ENCODE measurements at places on chromosomes 1 and 21.

- no peak for DNase-seq
Measured at GRCh38 chr1:100045206-100045605, 75.4 kb downstream of the SLC35A3 start.

- no peak for DNase-seq
Measured at GRCh38 chr1:112141923-112142322, 152.5 kb upstream of the KCND3 start.

GRCh38 chr1:63787875-63788274, 14.1 kb downstream of the ROR1 start:
- no peak for DNase-seq

- DNase-seq = no peak
Measured at GRCh38 chr1:178739285-178740045, 14.4 kb downstream of the RALGPS2 start.

GRCh38 chr21:31986035-31986856, 113.4 kb downstream of the HUNK start:
- no peak for DNase-seq

DNA sequence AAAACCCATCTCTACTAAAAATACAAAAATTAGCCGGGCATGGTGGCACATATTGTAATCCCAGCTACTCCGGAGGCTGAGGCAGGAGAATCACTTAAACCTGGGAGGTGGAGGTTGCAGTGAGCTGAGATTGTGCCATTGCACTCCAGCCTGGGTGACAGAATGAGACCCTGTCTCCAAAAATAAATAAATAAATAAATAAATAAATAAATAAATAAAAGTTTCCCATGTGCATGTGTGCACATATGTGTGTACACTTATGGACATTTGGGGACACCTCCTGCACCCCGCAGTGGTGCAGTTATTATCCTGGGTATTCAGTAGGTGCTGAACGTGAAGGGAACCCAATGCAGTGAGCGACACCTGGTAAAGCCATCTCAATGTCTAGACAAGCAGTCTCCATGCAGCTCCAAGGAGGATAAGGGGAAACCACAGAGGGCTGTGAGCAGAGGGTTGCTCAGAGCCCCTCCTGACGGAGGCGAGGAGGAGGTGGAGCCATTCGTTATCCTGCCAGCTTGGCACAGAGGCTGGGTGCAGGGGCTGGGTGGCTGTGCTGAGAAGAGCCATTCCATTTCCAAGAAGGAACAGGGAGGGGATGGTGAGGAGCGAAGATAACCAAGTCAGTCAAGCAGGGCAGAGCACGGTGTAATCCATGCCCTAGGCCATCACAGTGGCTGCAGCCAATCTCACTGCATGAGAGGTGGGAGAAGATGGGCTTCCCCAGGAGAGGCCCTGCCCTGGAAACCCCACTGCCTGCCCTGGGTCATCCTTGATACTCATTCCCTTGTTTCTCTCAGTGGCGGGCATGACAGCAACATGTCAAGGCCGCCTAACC, 25.6 kb downstream of the UBIAD1 start:
- DNase-seq = no peak

DNA sequence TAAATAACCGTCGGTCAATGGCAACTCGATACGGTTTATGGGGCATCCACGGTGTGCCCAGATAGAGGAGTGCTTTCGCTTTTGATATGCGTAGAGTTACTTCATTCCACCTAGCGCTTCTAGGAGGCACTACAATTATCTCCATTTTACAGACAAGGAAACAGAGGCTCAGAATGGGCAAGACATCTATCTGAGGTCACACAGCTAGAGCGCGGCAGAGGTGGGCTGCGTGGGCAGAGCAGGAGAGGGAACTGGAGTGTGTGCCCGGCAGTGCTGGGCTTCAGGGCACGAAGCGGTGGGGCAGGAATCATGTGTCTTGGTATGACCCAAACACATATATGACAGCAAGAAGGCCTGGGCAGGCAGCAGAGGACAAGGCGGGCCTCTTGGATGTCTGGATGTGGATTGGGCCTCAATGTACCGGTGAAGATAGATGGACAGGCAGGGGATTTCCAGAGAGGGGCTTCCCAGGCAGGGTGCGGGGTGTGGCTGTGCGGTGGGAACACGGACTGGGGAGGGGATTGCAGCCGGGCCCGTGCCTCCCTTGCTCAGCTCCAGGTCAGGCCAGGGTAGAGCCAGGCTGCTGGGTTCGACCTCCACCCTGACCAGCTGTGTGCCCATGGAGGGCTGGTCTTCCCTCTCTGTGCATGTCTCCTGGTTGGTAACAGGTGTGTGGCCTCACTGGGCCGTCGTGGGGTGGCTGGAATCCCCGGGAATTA, 21.2 kb downstream of the TP73 start:
- DNase-seq = no peak

- DNase-seq = no peak
Measured at GRCh38 chr1:195785830-195786229, 822.4 kb downstream of the KCNT2 start.

DNA sequence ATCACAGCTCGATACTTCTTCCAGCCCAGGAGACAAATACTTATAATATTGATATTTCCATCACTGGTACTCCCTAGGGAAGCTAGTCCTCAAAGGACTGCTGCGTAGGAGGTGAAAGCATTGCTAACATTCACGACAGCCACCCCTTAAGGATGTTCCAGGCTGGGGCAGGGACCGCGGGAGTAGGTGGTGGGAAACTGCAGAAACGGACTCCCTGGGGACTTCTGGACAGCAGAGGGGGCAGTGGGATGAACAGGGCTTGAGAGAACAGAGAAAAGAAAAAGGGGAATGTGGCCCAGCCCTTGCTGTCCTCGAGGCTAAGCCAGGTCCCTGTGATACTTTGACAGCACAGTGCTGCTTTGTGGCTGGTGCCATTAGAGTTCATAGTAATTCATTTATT, 108.0 kb downstream of the HMGB4 start:
- DNase-seq = no peak

DNA sequence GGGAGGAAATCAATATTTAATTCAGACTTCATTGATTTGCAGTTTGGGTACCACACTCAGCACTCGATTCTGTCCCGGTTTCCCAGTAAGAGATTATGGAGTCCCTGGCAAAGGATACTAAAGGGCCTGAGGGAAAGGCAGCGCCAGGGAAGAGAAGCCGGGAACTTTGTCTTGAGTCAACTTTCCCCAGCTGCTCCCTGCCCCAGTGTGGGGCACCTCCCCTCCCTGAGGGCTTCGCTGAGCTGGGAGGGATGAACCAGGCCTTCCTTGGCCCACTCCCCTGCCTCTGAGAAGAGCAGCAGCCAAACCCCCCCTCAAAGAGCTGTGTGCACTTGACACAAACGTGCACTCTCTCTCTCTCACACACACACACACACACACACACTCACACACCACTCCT, 32.6 kb downstream of the OPTC start:
- DNase-seq = no peak

All from activated naive CD4-positive, alpha-beta T cell treated with Interleukin-2 at 50 U/mL for 16 hours (primary cell).